ENCODE measurements at places on chromosomes 3 and 15.

DNA sequence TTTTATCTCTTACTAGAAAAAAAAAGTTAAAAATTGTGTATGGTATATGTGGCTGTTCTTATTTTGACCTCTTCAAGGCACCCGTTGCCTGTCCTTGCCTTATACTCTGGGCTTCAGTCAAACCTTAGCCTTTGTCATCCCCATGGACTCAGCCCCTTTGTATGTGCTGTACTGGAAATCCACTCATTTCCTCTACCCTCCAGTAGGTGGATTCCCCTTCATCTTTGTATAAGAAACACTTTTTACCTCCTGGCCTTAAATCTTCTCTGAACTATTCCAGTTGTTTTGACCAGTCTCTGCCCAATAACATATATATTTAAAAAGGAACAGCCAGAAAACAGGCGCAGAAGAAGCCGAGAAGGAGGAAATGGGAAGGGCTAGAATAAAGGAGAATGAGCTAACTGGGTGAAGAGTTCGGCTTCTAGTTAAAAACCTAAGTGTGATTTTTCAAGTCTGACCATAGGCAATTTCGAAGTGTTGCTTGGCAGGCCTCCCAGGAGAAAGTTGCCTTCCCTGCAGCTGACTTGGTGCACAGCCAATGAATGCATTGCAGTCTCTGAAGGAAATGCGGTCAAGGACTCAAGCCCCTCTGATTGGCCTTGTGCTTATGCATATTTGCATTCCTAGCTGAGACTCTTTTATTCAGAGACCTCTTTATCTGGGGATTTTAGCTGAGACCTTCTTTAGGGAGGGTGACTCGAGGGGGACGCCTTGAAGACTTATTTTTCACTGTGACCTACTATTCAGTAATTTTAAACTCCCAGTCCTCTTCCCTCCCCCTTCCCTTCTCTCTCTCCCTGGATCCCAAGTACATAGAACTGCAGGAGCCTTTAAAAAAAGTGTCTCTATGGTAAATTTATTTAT is 277.4 kb downstream of the ROBO1 start:
- DNase-seq, result peak; percentile 91

DNA sequence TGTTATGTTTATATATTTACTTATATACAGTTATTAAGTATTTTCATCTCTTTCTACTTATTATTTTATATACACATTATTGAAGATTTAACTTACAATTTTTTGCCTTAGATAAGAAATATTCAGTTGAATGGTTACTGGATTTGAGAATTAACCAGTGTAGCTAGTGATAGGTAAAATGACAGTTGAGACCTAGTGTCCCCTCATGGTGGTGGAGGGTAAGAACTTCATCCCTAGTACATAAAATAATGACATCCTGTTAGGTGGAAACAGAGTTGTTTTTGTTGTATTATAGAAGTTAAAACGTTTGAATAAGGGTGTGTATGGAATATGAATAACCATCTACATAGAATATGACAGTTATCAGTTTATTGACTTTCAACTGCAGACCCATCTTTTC is 1152.4 kb upstream of the ALCAM start:
- no peak for DNase-seq

DNA sequence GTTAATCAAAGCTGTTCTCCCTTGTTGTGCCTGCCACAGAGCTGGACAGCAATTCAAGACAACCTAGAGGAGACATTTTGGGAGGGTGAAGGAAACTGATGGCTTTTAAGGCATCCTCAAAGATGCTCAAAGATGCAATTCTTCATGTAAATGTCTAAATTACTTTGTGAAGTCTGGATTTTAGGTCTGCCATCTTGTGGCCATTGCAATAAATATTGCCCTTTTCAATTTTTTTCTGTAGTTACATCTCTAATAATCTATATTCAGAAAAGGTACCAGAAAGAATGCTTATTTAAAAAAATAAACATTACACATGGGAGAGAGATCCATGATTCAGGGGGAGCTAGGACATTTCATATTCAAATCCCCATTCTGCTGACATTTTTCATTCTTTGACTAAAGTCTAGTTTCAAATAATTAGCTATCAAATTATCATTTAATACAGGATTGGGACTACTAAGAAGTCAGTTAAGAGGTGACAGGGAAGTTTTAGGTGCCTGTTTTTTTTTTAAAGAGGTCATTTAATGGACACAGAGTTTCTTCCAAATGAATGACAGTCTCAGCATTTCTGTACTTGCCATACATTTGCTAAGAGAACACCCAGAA is 259.8 kb upstream of the WNT5A start:
- DNase-seq, result no peak

DNA sequence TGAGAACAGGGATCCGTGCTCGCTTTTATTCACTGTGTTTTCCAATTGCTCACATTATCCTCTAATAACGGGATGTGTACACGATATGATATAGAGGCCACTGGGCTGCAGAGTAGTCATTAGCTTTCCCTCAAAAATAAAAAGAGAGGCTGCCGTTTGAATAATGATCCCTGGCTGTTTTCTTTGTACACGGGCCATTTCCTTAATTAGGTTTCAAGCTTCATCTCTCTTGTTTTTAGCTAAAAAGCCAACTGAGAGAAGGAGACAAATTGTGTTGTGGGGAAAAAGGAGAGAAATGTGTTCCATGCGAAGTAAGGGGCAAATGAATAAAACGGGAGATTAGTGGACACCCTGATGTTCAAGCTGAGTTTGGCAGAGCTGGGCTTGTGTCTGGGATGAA is 174.2 kb downstream of the CACNA2D3 start:
- DNase-seq, result no peak
